Lung (tissue), 17 donors: ENCODE measurements at places on chromosomes 11 and 22.
A peak's percentile ranks its signal among the peaks of the same experiment; 100 is the strongest.

DNA sequence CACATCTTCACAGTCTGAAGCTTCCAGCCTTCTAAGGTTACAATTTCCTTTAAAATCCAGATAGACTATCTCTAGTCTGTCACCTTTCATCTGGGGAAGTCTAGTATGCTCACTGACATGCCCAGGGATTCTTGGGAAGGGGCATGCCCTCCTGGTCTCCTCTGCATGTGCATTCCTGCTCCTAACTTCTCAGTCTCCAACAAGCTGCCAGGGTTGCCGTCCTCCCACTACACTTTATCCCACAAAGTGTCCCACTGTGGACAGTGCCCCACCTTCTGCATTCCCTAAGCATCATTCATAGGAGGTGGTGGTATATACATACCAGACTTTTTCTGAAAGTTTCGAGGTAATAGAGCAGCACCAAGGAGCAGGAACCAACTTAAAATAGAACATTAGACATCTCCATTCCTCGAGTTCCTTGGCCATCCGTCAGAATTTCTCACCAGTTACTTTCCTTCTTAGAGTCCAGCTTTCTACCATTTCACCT is 28.7 kb downstream of the EIF3F start:
- no peak overlapping the region for H3K4me3 ChIP-seq
- peaks cover 13% of the 10 kb centered on the region for H3K27me3 ChIP-seq
- H3K36me3 ChIP-seq, result no peaks in the 10 kb centered on the region
- H3K27ac ChIP-seq, result no peak overlapping the region
- no peak for DNase-seq

GRCh38 chr11:123391646-123392348 is 38.3 kb upstream of the GRAMD1B start:
- H3K4me1 ChIP-seq, result peaks cover 6% of the 10 kb centered on the region
- no peaks in the 10 kb centered on the region for H3K36me3 ChIP-seq
- no peak overlapping the region for H3K4me3 ChIP-seq
- no peaks in the 10 kb centered on the region for H3K27me3 ChIP-seq

GRCh38 chr11:122100756-122101080 is 15.3 kb downstream of the BLID start:
- peaks cover 3% of the 10 kb centered on the region for H3K4me1 ChIP-seq
- H3K36me3 ChIP-seq, result no peaks in the 10 kb centered on the region
- H3K27me3 ChIP-seq, result no peaks in the 10 kb centered on the region

GRCh38 chr22:32522237-32522636 is 47.6 kb downstream of the FBXO7 start:
- no peaks in the 10 kb centered on the region for H3K4me1 ChIP-seq
- no peaks in the 10 kb centered on the region for H3K36me3 ChIP-seq
- H3K4me3 ChIP-seq, result no peak overlapping the region
- no peak for DNase-seq

DNA sequence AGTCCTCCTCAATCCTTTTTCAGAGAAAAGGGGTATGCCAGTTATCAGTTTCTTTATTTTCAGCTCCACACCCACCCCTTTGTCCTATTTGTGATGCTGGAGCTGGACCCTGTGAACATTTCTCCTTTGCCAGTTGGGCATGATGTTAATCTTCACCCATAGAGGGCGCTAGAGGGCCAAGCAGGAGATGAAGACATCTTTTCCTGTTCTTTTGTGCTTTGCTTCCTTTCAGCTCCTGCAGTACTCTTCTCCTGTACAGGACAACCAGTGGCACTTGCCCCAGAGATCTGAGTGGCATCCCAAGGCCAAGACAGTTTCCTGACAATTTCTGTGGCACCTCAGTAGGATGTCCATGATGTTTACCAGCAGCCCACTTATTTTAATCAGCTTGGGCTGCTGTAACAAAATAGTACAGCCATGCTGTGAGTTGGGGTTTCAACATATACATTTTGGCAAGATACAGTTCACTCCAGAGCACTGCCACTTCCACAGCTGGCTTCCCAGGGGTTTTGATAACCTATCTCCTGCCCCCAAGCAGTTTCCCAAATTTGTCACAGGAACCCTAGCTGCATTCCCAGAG is 4.6 kb downstream of the SAA2 start:
- H3K4me3 ChIP-seq, result no peak overlapping the region
- H3K27ac ChIP-seq, result no peak overlapping the region
- H3K27me3 ChIP-seq, result no peaks in the 10 kb centered on the region

- DNase-seq, result no peak
- no peaks in the 10 kb centered on the region for H3K27me3 ChIP-seq
- no peaks in the 10 kb centered on the region for H3K36me3 ChIP-seq
Measured at GRCh38 chr11:36264011-36264972, 24.9 kb downstream of the COMMD9 start.

GRCh38 chr11:771617-772204 is 5.6 kb downstream of the GATD1 start:
- H3K27ac ChIP-seq, result no peak overlapping the region
- no peak for DNase-seq
- no peaks in the 10 kb centered on the region for H3K27me3 ChIP-seq
- no peak overlapping the region for H3K4me3 ChIP-seq
- H3K4me1 ChIP-seq, result no peaks in the 10 kb centered on the region

DNA sequence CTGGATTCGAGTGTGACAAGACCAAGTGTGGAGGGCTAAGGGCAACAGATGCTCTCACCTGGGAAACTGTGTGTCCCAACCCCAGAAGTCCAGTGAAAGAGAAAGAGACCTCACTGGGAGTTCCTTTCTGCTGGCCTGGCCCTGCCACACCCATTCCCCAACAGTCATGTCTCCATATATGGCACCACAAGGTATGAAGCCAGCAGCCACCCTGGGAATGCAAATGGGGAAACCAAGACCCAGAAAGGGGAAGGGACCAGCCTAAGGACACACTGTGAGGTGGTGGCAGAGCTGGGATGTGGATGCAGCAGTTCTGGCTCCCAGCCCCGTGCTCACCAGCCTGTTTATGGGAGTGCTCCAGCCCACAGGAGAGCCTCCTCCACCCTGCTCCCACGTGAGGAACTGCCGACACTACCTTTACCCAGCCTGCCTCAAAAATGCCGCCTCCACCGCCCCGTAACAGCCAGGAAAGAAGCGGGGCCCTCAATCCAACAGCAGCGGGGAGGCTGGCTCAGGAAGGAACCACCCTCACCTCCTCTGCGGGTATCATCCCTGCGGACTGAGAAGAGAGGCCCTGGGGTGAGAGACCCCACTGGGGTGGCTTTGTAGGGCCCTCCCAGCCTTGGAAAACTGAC is 12.6 kb downstream of the LMO1 start:
- no peak for DNase-seq
- H3K27ac ChIP-seq, result no peak overlapping the region
- H3K27me3 ChIP-seq, result no peaks in the 10 kb centered on the region
- H3K4me1 ChIP-seq, result no peaks in the 10 kb centered on the region
- no peak overlapping the region for H3K4me3 ChIP-seq

DNA sequence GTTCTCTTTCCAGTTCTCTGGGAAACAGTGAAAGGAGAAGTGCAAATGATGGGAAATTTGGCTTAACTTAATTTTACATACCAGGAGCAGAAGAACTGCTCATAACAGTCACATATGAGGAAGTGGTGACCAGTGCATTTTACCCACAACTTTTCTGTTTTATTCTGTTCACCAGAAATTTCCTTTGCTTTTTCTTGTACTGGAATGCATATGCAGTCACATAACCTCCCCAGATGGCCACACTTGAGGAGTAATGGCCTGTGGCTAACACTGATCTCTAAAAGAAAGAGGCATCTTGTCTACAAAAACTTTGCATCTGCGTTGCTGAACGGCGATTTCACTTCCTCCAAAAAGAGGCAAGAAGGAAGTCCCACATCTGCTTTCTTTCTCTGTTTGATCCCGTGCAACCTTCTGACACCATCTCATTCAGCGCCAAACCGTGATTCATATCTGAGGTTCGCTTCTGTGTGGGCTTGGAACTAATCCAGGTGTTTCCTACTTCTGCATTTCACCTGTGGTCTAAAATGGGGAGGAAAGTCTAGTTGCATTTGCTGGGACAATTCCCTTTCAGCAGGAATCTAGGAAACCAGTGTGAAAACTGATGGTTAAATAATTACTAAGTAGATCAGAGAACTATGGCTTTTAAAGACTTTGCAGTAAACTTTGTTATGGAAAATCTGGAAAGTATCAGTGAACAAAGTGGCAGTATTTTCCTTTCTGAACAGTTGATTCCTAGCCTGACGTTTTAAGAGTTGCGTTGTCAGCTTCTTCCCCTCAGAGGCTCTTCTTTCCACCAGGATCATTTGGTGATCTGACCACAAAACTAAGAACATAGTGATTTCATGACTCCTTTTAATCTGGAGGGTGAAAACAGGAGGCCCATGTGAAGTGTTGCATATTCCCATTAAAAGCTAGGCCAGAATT is 4.2 kb upstream of the MPEG1 start:
- H3K4me3 ChIP-seq, result no peak overlapping the region
- no peaks in the 10 kb centered on the region for H3K36me3 ChIP-seq
- H3K27me3 ChIP-seq, result no peaks in the 10 kb centered on the region
- H3K27ac ChIP-seq, result no peak overlapping the region

- H3K27ac ChIP-seq, result no peak overlapping the region
- no peaks in the 10 kb centered on the region for H3K36me3 ChIP-seq
- no peak for DNase-seq
- H3K4me1 ChIP-seq, result peaks cover 9% of the 10 kb centered on the region
- H3K4me3 ChIP-seq, result no peak overlapping the region
Measured at GRCh38 chr11:122141725-122142124, 25.7 kb upstream of the BLID start.

- peaks cover 3% of the 10 kb centered on the region for H3K36me3 ChIP-seq
- no peak overlapping the region for H3K27ac ChIP-seq
- H3K4me3 ChIP-seq, result no peak overlapping the region
- peak; percentile 9 for DNase-seq
Measured at GRCh38 chr11:73716153-73717056, 44.5 kb downstream of the RAB6A start.

GRCh38 chr11:28259177-28259843 is 151.1 kb downstream of the METTL15 start:
- H3K36me3 ChIP-seq, result peaks cover 3% of the 10 kb centered on the region
- H3K27ac ChIP-seq, result no peak overlapping the region
- no peaks in the 10 kb centered on the region for H3K4me1 ChIP-seq
- DNase-seq, result no peak
- no peak overlapping the region for H3K4me3 ChIP-seq
